ENCODE measurements at places on chromosomes 11 and 22.

GRCh38 chr11:64444838-64445441 lies 86.0 kb downstream of the RPS6KA4 start:
- no peak for ATAC-seq

GRCh38 chr11:131537196-131537595 lies 166.8 kb downstream of the NTM start:
- ATAC-seq: no peak

GRCh38 chr11:102669664-102670063 lies 35.9 kb downstream of the MMP27 start:
- ATAC-seq: no peak

GRCh38 chr11:31795706-31796498 lies 15.2 kb downstream of the PAX6 start:
- ATAC-seq: no peak

DNA sequence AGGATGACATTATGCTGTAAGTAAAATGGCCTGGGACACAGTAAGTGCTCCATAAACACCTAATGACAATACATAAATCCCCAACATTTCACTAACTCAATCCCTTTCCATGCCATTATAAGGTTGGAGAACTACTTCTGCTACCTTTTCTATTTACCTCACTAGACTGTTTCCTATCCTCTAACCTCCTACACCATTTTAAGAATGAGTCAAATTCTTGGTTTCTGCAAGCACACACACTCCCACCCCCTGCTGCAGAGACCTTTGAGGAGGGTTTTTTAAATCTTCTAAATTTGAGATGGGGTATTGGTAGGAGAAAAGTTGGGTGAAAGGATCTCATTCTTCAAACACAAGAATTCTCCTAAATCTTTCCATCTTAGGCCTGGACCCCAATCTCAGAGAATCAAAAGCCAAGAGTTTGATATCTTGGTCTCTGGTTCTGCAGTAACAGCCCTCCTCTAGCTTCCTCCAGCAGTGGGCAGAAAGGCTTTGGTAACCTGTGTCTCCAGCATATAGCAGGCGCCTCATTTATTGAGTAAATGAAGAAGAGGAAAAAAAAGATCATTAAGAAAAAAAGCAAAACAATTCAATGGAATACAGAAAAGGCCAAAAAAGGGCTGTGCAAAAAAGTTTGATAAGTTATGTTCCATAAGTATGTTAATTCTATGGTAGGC lies 42.3 kb downstream of the SYTL2 start:
- peak; percentile 45 for ATAC-seq

- ATAC-seq: no peak
These were observed 2.3 kb downstream of the CARD18 start for GRCh38 chr11:105137286-105137685.

DNA sequence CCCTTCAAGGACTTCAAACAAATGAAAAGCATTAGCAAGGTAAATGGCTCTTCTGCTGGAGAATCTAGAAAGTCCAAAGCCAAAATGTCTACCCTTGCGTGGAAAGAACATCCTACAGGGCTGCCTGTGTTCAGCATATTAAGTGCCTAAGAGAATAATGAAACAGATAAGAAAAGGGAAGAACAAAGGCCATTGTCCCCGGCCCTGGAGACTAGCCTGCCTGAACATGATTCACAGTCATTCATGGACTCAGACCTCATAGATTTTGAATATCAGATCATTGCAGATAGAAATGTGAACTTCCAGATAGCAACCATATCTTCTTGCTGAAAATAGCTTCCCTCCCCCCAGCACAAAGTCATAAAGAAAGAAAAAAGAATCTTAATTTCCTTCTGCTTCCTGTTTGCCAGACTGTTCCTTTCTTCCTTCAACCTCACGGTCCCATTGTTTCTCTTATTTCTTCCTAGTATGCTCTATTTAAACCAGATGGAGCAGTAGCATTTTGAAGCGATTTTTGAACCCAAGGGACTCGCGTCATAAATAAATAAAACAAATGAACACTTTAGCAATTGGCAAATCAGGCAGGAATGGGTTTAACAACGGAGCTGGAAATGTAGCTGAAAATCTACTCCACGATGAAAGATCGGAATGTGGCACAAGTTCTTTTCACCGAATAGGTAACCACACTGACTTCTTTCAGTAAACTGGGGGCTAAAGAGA lies 408.2 kb upstream of the CCDC90B start:
- ATAC-seq: no peak

GRCh38 chr11:107999759-108000455 lies 8.8 kb upstream of the CUL5 start:
- peak; percentile 48 for ATAC-seq

- no peak for ATAC-seq
These were observed 822 bp downstream of the RBX1 start for GRCh38 chr22:40951795-40952605.

DNA sequence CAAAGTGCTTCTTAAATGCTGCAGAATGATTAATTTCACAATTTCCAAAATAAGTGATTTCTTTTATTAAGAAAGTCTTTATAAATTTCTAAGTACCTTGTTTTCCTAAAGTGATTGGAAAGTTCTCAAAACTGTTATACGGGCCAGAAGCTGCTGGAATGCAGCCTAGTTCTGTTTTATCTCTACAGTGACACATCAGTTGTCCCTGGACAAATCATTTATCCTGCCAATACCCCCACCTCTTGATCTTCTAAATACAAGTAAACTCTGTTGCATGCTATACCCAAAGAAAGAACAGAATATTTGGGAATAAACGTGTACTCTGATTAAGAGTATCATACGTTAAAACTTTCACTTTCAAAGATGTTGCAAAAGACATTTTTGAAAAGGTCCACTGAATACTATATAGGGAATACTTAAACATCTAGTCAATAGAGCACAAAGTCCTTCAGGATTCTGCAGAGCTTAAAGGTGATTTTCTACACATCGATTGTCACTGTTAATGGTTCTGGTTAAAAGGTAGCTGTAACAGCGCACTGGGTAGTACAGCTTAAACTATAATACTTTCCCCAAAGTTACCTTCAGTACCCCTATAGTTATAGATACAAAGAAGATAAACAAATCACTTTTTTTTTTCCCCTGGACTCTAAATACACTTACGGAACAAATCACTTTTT lies 92.1 kb upstream of the APOA1 start:
- no peak for ATAC-seq

DNA sequence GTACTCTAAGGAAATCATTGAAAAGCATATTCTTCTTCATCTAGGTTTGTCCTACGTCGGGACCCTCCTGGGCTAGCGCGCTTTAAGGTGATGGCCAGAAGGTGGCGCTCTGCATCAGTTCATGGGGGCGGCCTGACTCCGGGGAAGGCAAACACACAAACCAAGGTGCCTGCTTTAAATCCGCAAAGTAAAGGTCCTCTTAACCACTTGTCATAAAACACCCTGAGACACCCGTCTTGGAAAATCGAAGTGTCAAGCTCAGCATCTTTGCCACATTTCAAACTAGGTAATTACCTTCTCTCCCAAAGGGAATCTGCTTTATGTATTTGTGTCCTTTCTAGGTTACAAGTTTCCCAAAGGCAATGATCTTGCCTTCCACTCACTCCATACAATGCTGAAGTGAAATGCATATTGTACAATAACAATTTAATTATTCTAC lies 33.9 kb downstream of the LMO2 start:
- ATAC-seq: peak; percentile 88

- no peak for ATAC-seq
These were observed 107.7 kb upstream of the B3GAT1 start for GRCh38 chr11:134519788-134520187.

DNA sequence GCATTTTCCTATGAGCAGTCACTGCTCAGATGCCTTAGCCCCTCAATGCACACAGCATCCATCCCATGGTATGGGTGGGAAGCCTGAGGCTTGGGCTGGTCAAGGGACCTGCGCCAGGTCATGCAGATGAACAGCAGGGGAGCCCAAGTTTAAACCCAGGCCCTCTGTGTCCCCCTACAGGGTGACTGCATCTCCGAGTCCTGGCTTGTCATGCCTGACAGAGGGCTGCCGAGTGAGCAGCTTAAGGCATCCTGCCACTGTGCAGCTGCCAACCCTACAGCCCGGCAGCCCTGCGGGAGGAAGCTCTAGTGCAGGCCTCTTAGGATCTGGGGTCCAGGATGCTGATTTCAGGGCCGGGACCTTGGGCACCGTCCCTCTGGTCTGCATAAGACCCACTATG lies 10.0 kb downstream of the IL2RB start:
- ATAC-seq: no peak

DNA sequence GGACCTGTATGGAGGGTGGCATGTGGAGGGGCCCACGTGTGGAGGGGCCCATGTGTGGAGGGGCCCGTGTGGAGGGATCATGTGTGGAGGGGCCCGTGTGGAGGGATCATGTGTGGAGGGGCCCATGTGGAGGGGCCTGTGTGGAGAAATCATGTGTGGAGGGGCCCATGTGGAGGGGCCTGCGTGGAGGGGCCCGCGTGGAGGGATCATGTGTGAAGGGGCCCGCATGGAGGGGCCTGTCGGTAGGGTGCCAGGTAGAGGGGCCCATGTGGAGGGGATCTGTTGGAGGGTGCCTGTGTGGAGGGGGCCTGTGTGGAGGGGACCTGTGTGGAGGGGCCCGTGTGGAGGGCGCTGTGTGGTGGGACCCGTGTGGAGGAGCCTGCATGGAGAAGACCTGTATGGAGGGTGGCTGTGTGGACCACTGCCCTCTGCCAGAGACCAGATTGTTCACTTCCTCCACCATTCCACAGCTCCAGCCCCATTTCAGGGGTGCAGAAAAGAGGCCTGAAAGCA lies 47.0 kb downstream of the IGLL5 start:
- peak; percentile 49 for ATAC-seq

GRCh38 chr11:45423036-45423435 lies 136.9 kb upstream of the SYT13 start:
- no peak for ATAC-seq

- no peak for ATAC-seq
These were observed 12.3 kb downstream of the BACE1 start for GRCh38 chr11:117303646-117304315.

DNA sequence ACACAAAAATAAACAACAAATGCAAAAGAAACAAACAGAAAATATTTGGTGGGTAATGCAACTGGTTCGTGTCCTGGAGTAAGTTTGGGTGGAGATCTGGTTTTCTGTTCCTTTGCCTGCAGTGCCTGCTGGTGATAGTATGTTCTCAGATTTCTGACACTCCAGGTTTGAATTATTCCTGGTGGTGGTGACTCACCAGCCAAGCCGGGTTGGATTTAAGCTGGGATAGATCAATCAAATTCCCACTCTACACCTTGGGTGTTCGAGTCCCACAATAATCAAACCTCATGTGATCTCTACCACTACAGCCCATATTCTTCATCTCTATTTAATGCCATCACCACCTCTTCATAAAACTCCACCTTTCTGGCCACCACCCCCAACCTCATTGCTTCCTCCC lies 421.8 kb downstream of the NTM start:
- no peak for ATAC-seq

- ATAC-seq: no peak
These were observed 22.3 kb upstream of the CHRM4 start for GRCh38 chr11:46413760-46414465.

GRCh38 chr11:128399251-128400121 lies 187.9 kb downstream of the ETS1 start:
- peak; percentile 67 for ATAC-seq

GRCh38 chr22:27801202-27801615 lies 347 bp downstream of the MN1 start:
- no peak for ATAC-seq

- ATAC-seq: no peak
These were observed 3.6 kb downstream of the CDHR5 start for GRCh38 chr11:620935-621814.

DNA sequence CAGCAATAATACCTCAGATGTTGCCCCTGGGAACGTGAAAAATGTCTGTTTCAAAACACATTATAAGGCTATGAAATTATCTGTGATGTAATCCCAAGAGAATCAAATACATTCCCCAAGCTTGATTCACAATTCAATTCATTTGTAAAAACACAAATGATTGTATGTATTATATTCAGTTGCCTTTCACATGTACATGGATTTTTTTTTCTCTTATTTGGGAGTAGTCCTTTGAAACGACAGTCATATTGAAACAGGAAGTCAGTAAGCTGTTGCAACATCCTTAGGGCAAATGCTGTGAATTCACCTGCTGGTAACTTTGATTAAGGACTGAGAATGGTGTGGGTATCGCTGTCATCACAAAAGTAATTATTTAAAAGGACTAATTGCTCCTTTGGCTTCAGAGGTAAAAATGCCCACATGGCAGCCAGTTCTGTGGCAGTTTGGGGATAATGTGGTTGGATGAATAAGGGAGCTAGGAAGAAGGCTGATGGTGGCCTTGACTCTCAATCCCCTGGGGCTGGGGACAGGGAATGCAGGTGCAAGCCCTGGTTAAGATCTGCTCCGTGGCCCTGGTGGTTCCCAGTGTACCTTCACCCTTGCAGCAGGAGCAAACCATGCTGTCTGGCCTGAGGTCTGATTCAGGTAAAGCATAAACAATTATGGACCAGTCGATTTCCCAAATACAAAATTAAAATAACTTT lies 13.2 kb downstream of the EHF start:
- ATAC-seq: peak; percentile 90

Data from stimulated activated memory B cell treated with anti-CD40 and anti-IgM and Interleukin-4, amounts not matched to agents 10 μg/mL and 1 μg/mL and 100 μg/mL, for 72 hours (primary cell).